ENCODE measurements at places on chromosomes 6 and 20. TPM values are rescaled to one million over a fixed set of nuclear protein-coding genes. Genes with fewer than 3 reads are reported as not detected.

Gene TRERF1
- 8.0 TPM for total RNA-seq

Gene GJA10
- total RNA-seq: not detected

Gene BPIFB2
- not detected for total RNA-seq

Gene CCN6
- not detected for total RNA-seq

Gene OPRL1
- 0.78 TPM for total RNA-seq
